Amniotic stem cell (primary cell): ENCODE measurements at places on chromosomes 1 and 21.

DNA sequence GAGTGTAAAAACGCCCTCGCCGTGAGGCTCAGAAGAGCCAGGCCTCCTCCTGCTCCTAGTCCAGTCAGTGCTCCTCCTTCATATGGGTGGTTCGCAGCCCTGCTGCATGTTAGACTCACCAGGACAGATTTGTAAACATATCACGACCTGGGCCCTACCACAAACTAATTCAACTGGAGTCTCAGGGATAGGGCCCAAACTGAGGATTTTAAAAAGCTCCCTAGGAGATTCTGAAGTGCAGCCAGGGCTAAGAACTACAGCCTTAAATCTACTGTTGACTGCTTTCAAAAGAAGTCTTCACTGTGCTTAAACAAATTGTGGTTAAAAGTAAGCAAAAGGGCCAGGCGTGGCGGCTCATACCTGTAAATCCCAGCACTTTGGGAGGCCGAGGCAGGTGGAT is 57.0 kb downstream of the CAMTA1 start:
- no peak for DNase-seq

DNA sequence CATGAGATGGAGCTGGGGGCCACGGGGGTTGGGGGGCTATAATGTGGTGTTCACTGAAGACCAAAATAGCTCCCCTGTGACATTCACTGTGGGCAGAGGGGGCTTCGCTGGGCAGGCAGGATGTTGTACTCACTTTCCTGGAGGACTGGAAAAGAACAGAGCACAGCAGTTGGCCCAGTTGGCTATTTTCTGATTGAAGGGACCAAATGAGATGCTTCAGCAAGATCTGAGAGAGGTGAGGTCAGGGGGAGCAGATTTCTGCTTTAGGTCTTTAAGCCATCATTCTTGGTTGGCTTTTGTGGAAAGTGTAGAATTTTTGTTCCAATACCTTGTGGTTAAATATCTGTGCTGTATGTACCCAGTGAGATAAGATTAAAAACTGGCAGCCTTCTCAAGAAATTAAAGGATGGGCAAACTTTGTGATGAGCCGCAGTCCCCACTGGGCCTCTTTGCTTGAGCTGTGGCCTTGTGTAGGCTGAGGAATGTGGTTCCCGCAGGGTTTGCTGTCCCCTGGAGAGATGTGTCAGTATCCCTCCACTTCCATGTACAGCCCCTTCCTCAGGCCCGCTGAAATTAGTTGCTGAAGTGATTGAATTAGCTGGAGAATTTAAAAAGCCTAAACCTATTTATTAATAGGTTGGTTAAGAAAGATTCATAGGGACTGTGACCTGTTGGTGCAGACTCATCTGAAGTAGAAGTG is 80.7 kb downstream of the ATP5PO start:
- DNase-seq = no peak

GRCh38 chr21:41677671-41678015 is 89.2 kb downstream of the RIPK4 start:
- DNase-seq = no peak

- no peak for DNase-seq
Observed at GRCh38 chr1:23593042-23593521, 33.8 kb upstream of the ID3 start.

GRCh38 chr1:240149484-240150094 is 57.9 kb downstream of the FMN2 start:
- DNase-seq = peak; percentile 15

- no peak for DNase-seq
Observed at GRCh38 chr21:32757804-32758203, 13.8 kb downstream of the PAXBP1 start.

- no peak for DNase-seq
Observed at GRCh38 chr1:15692121-15692682, 8.1 kb downstream of the PLEKHM2 start.

- peak; percentile 51 for DNase-seq
Observed at GRCh38 chr1:47333578-47333921, at the start of gene CMPK1. Gene CMPK1 (plus strand): TSS chr1:47333790. CDS start chr1:47333946, 156 bp downstream.

GRCh38 chr1:96240438-96240837 is 481.1 kb upstream of the PTBP2 start:
- DNase-seq = no peak
